ENCODE measurements at places on chromosomes 1 and 21.

DNA sequence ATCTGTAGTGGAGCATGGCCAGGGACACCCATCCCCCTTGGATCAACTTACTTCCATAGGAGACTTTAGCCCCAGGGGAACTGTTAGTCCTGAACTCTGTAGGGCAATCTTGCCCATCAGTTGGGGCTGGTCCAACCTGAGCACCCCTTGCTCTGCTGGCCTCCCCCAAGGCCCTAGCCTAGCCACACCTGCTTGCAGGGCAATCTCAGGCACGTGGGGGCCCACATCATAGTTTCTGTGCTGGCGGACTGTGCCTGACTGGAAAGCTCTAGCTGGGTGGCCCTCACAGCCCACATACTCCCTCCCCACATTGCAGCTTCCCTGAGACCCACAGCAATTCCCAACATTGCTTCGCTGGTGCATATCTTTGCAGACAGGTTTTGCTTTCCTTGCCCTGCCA is 6.6 kb upstream of the DIRAS3 start:
- no peak for DNase-seq

GRCh38 chr1:38587766-38588165 is 271.8 kb downstream of the RRAGC start:
- no peak for DNase-seq

- no peak for DNase-seq
Measured at GRCh38 chr1:54132495-54132894, 20.3 kb downstream of the CDCP2 start.

- DNase-seq = no peak
Measured at GRCh38 chr1:110019770-110020169, 14.7 kb upstream of the STRIP1 start.

GRCh38 chr1:89629146-89629545 is 3.8 kb upstream of the LRRC8C start:
- DNase-seq = no peak

DNA sequence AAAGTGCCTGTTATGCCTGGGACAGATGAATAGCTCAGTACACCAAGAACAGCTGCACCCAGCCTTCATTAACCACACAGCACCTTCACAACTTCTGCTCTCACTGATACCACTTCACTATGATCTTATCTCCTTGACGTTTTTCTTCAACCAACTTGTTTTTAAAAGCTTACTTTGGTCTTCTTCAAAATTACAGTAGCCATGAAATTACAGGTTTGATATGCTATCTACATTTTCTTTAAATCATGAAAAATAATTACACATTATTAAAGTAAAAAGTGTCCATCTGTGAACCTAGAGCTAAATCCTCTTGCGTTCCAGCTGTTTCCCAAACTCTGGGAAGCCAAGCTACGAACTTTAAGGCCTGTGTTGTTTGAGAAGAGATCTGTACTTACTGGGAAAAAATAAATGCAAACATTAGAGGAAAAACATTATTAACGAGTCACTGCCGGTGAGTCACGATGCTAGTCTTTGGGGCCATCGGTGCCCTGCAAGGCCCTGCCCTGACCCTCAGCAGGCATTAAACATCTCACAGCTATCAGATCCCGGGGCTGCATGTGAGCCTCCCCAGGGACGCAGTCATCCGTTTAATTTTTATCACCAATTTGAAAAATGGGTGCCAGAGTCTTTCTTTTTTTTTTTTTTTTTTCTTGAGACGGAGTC is 56.3 kb upstream of the GPR153 start:
- no peak for DNase-seq

GRCh38 chr1:113761937-113762336 is 2.7 kb upstream of the PHTF1 start:
- no peak for DNase-seq

GRCh38 chr21:45033791-45034555 is 40.4 kb upstream of the ADARB1 start:
- DNase-seq = no peak

- no peak for DNase-seq
Measured at GRCh38 chr1:227947386-227947675, 401 bp downstream of the WNT9A start.

GRCh38 chr1:183598386-183598785 is 8.1 kb upstream of the NCF2 start:
- DNase-seq = no peak

- no peak for DNase-seq
Measured at GRCh38 chr1:88618331-88618730, 65.7 kb upstream of the PKN2 start.

GRCh38 chr21:44366586-44367211 is 13.3 kb downstream of the TRPM2 start:
- DNase-seq = no peak

DNA sequence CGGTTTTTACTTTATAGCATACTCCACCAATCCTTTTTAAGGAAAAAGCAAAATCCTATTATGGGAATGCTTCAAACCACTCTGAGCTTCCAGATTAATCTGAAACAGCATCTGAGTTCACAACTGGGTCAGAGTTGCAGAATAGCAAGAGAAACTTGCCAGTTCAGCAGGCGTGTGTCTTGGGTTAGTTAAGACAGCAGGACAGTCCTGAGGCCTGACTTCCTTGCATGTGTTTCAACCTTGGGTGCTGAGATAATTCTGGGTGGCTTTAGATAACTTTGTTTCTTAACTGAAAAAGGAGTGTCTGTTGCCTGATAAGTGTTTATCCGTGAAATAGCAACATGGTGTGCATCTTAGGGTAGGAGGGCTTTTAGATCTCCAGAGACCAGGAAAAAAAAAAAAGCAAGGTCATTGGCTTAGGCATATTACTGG is 169.2 kb downstream of the DHRS3 start:
- DNase-seq = no peak

DNA sequence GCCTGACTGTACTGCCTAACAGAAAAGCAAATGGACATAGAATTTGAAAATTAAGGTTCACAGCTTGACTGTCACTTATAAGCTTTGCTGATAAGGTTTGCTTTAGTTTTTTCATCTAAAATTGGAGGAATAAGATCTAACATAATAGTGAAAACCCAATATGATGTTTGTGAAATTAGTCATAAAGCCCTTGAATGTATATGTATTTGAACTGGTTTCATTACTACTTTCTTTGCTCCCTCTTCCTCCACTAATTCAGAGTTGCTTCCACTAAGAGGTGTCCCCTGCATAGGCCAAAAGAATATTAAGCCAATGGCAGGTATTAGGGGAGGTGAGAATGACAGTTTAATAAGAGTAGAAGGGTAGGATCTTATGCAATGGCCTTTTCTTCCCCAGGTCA is 10.5 kb downstream of the PRPF38A start:
- DNase-seq = no peak

DNA sequence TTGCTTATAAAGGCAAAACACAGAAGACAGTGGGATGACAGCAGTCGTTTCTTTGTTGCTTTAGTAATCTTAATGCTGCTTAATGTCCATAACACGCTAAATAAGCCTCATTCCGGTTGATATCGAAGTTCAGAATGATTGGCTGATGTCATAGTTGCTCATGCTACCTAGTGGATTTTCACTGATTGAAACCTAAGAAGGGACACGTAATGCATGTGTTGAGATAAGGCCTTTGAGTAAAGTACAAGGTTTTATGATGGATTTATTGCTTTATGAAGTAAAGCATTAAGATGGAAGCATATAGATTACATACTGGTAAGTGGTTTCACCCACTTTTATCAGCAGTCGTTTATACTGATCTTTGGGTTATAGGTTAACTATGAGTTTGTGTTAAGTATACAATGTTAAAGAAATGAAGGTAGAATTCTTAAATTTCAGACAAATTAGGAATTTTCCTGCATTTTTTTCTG is 25.1 kb downstream of the IARS2 start:
- no peak for DNase-seq
